GM12892 (cell line): ENCODE measurements at places on chromosomes 7 and 10.

- no peak for DNase-seq
Measured at GRCh38 chr10:33559105-33559504, 224.6 kb upstream of the NRP1 start.

DNA sequence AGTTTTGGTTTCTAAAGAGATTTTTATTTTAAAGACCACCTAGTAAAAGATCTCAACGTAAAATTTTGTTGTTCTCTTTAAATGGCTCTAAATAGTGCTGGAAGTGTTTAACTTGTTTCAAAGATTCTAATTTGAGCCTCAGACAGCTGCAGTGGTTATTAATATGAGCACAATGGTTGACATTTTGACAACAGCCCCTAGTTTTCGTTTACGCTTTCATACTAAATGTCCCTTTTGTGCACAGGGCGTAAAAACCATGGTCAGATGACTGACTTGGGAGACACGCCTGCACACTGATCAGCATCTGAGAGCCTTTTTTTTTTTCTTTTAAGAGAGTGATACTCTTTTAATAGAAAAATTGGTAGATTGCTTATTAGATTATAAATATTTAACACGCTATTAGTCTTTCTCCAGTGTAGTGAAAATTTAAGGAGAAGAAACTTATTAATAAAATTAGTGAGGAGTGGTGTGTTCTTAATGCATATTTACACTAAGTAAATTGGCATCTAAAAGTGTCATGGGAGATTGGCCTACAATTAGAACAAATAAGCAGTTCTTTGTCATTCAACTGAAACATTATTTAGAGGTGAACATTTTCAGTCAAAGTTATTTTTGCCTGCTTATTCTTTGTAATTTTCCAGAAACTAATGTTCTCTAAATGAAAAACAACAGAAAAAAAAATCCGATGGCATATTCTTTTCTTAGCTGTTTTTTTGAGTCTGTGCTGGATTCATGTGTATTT is 182.8 kb upstream of the PHYHIPL start:
- DNase-seq: peak; percentile 19

DNA sequence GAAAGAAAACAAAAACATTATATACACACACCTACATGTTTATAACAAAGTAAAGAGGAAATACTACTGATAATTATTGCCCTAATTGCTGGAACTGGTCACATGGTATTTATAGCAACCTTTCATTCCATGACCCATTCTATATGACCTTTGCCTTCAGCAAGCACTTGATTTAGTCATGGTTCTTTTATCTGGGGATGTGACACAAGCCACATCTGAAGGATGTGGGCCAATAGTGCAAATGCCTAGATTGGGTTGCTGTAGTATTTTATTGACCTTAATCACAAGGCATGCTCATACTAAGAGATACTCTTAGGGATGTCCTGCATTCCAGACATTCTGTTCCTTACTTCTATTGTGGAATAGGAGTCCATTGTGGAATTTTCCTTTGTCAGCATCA is 723.5 kb upstream of the POM121L12 start:
- no peak for DNase-seq

GRCh38 chr7:141320287-141320686 is 230.9 kb upstream of the AGK start:
- no peak for DNase-seq

DNA sequence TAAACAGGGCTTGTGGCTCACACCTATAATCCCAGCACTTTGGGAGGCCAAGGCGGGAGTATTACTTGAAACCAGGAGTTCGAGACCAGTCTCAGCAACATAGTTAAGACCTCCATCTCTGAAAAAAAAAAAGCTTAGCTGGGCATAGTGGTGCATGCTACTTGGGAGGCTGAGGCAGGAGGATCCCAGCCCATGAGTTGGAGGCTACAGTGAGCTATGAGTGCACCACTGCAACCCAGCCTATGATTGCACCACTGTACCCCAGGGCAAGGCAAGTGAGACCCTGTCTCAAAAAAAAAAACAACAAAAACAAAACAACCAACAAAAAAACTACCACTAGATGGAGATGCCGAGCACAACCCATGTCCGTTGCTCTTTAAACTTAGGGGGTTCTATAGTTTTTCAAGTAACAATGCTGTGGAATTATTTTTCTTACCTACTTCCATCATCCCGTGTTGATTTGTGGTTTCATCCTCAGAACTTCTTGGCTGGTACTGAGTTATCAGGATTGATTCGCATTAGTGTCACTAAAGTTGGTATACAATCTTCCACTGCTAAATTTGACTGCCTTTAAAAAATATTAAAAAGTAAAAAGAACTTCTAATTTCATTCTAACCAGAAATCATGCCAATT is 12.2 kb upstream of the REPIN1 start:
- DNase-seq: no peak

GRCh38 chr7:121341933-121342332 is 13.1 kb downstream of the WNT16 start:
- DNase-seq: no peak

DNA sequence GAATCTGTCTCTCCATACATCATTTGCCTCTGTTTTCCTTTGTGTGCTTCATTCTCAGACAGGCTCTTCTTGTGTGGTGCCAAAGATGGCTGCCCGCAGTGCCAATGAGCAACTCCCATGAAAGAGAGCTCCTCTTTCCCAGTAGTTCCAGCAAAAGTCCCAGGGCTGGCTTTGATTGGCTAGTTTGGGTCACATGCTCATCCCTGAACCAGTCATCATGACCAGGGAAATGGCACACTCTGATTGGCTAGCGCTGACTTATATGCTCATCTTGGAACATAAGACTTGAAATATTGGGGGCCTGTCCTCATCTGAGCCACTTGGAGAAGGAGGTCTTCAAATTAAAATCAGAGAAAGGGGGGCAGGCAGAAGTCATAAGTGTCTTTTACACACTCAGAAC is 112.7 kb downstream of the CDH23 start:
- DNase-seq: no peak

- no peak for DNase-seq
Measured at GRCh38 chr10:78777466-78777865, 291.3 kb upstream of the ZMIZ1 start.

- no peak for DNase-seq
Measured at GRCh38 chr10:12973149-12973718, 28.3 kb downstream of the CCDC3 start.

- DNase-seq: no peak
Measured at GRCh38 chr7:126083014-126083413, 1153.4 kb upstream of the POT1 start.

GRCh38 chr7:86980223-86980622 is 79.2 kb downstream of the ELAPOR2 start:
- no peak for DNase-seq

DNA sequence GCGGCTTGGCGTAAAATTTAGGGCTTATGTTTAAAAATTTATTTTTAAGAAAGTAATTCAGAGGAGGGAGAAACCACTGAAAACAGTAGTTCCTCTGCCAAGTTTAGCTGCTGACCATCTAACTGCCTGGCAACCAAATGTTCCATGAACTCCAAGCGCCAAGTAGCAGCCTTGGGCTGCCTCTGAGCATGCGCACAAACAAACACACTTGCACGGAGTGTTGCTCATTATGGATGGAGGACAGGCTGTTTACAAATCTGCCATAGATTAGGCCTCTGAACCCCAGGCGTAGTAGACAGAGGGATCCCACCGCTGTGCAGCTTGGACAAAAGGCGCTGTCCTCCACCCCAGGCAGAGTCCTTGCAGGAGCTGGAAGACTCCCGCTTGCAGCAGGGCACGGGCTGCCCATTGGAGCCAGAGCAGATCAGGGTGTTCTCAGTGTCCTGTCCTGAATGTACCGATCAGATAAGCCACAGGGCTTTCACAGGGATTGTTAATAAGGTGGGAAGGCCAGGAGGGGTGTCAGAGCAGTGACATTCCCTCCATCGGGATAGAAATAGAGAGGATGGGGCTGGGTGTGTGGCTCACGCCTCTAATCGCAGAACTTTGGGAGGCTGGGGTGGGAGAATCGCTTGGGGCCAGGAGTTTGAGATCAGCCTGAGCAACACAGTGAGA is 47.7 kb upstream of the LYZL1 start:
- DNase-seq: no peak

GRCh38 chr10:61933859-61934555 is 32.5 kb downstream of the ARID5B start:
- DNase-seq: no peak

- DNase-seq: no peak
Measured at GRCh38 chr7:84848219-84848973, 338.5 kb downstream of the SEMA3D start.

DNA sequence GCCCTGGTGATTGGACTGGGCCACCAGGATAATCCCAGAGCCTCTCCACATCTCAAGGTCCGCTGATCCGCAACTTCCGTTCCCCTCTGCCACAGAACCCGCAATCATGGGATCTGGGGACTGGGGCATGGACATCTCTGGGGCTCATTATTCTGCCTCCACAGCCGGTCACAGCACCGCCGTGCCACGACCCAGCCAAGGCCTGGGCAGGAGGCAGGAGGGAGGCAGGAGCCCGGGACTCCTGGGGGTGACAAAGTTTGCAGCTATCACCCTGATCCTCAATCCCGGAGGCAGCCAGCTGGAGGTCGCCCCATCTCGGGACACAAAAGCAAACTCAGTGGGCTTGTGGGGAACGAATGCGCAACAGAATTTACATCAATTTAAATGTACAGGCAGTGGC is 42.9 kb upstream of the TNRC18 start:
- DNase-seq: no peak

DNA sequence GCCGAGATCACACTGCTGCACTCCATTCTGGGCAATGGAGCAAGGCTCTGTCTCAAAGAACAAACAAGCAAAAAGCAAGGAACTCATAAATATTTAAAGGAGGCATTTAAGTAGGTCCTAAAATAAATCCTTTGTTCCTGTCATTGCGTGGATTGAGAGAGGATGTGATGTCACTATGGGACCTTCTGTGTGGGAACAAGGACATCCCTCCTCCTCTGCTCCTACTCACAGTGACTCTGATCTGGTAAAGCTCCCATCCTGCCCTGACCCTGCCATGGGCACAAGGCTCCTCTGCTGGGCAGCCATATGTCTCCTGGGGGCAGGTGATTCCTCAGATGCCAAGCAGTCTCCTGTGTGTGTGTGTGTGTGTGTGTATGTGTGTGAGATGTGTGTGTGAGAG is 74.1 kb upstream of the PRSS58 start:
- no peak for DNase-seq

GRCh38 chr10:78778444-78779338 is 290.1 kb upstream of the ZMIZ1 start:
- DNase-seq: no peak

GRCh38 chr7:93301736-93302135 is 69.6 kb downstream of the VPS50 start:
- no peak for DNase-seq

GRCh38 chr7:27174874-27175625 is 930 bp upstream of the HOXA10 start:
- DNase-seq: no peak

- DNase-seq: no peak
Measured at GRCh38 chr7:45048748-45049147, 40.0 kb downstream of the NACAD start.

GRCh38 chr7:77262316-77262715 is 62.7 kb upstream of the FGL2 start:
- DNase-seq: no peak

GRCh38 chr7:131322061-131322460 is 5.6 kb upstream of the MKLN1 start:
- DNase-seq: no peak

DNA sequence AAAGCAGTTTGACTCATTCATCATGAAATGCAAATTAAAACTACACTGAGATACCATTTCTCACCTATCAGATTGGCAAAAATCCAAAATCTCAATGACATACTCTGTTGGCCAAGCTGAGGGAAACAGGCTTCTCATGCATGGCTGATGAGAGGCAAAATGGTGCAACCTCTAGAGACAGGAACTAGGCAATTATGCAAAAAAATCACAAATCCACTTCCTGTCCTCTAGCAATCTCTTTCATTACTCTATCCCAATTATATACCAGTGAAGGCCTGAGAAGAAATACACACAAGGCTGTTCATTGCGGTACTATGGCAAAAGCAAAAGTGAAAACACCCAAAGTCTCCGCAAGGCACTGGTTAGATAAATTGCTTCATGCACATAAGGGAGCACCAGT is 25.9 kb upstream of the PTPRN2 start:
- peak; percentile 28 for DNase-seq

GRCh38 chr10:78996792-78997129 is 72.0 kb upstream of the ZMIZ1 start:
- no peak for DNase-seq

DNA sequence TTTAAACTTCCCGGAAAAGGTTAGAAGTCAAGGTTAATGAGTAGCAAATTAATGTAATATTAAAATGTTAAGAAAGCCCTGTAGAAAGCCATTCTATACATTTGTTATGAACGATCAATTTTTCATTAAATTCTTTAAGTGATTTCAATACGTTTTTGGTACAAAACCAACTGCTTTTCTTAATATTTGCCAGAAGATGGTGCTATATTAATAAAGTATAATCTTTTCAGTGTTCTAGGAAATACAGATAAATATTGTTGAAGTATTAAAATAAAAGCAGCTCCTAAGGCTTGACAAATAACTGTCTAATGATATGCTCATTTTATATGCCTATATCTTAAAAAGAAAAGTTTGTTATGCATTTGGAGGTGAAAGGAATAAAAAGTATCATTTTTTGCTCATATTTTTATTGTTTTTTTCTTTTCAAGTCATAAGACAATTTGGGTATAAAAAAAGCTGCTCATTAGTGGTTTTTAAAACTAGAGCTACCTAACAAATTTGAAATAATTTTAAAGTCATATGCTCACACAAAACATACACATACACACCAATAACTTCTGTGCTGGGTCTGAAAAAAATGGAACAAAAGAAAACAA is 130.3 kb upstream of the POT1 start:
- no peak for DNase-seq

GRCh38 chr7:14020339-14020900 is 31.0 kb upstream of the ETV1 start:
- no peak for DNase-seq

DNA sequence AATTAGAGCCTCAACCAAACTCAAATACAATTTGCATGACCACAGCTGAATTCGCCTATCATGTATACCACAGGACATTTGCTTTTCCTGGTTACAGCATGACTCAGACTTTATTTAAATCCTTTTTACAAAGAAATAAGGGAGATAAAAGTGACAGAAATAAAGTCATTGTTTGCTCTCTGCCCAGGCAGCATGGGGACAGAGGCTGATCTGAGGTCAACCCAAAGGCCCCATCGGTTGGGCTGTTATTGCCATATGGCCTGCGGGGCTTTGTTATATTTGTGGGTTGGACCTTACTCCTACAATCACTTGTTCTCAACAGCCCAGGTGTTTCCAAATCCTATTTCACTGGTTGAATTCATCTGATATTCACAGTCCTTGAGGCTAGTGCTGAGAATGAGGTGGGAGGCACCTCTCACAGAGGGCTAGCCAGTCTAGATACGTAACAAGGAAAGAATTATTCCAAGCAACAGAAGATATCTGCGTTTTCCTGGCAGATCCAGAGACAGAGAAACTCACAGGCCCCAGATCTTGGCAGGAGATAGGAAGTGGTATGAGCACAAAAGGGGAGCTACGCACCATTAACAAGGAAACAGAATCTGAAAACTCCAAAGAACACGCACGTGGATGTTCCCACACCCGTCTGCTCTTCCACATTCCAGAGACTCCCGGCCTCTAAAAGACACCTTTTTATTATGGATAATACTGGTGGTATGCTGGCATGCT is 117.3 kb downstream of the HIPK2 start:
- no peak for DNase-seq
